Activated T-cell treated with anti-CD3 and anti-CD28 coated beads, Interleukin-2, amount 50 U/mL, for 24 hours (primary cell): ENCODE measurements at places on chromosomes 1 and 21.

DNA sequence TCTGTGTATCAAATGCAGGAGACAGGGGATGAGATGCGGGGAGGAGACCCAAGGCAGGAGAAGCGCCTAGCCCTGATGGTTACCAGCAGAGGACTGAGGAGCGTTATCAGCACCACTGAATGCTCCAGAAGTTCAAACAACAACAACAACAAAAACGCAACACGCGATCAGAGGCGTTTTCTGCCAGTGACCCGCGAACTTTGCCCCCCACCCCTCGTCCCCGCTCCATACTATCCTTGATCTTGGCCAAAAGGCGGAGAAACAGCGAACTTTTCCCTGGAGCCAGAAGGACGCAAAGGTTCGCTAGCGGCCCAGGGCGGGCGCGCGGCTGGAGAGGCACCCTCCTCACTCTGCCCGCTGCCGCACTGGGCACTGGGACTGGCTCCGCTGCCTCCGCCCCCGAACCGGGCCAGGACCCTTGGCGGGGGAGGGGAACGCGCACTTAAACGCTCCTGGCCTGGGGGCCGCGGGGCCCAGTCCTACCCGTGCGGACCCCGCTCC lies 699 bp downstream of the ECHDC2 start:
- no peak for DNase-seq

GRCh38 chr21:32256873-32257620 lies 21.8 kb downstream of the MIS18A start:
- DNase-seq, result no peak

- DNase-seq, result no peak
These were observed 138.6 kb downstream of the SLC44A5 start for GRCh38 chr1:75472089-75472970.

GRCh38 chr1:116185161-116185701 lies 74.0 kb downstream of the MAB21L3 start:
- DNase-seq, result no peak

DNA sequence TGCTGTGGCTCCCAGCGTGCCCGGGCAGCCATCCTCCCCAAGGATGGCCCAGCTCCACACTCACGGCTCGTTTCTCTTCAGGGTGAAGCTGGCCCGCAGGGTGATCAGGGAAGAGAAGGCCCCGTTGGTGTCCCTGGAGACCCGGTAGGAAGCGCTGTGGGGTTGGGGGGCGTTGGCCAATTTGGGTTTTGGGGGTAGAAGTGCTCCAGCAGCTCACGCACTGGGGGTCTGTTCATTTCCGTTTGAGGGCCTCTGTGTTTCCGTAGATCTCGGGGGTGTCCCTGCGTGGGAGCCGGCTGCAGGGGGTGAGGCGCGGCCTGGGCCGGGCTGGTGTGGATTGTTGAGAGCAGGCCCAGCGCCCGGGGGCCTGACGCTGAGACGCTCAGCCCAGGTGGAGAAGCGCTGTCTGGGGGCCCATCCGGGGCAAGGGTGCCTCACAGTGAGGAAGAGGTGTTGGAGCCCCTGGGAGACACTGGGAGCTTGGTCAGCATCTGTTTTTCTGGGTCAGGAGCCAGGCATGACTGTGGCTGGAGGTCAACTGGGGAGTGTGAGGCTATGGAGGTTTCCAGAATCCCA lies 12.6 kb downstream of the COL6A1 start:
- DNase-seq, result peak; percentile 14

DNA sequence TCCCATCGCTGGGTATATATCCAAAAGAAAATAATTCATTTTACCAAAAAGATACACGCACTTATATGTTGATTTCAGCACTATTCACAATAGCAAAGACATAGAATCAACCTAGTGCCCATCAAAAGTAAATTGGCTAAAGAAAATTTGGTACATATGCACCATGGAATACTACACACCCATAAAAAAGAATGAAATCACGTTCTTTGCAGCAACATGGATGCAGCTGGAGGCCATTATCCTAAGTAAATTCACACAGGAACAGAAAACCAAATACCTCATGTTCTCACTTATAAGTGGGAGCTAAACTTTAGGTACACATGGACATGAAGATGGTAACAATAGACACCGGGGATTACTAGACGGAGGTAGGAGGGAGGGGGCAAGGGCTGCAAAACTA lies 50.0 kb upstream of the ZNF644 start:
- no peak for DNase-seq

DNA sequence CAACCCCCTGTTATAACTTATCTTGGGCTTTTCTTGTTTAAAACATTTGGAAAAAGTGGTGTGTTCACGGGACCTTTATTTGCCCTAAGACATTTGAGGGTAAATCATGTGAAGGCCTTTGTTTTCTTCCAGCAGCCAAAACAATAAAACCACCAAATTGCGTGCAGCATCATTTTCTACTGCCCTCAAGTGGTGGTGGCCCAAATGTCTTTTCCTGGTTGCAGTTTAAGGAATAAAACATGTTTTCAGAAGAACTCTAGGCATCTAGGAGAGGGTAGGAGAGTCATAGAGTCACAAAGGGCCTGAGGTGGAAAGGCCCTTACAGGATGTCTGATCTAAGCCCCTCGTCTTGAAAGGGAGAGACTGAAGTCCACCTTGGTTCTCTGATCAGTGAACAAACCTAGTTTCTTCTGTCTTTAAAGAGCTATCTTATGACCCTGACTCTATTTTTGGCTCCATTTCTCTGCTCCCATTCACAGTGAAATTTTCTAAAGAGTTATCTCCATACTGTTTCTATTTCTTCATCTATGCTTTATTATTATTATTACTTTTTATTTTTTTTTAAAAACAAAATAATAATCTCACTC lies 16.0 kb upstream of the EPS15 start:
- no peak for DNase-seq

DNA sequence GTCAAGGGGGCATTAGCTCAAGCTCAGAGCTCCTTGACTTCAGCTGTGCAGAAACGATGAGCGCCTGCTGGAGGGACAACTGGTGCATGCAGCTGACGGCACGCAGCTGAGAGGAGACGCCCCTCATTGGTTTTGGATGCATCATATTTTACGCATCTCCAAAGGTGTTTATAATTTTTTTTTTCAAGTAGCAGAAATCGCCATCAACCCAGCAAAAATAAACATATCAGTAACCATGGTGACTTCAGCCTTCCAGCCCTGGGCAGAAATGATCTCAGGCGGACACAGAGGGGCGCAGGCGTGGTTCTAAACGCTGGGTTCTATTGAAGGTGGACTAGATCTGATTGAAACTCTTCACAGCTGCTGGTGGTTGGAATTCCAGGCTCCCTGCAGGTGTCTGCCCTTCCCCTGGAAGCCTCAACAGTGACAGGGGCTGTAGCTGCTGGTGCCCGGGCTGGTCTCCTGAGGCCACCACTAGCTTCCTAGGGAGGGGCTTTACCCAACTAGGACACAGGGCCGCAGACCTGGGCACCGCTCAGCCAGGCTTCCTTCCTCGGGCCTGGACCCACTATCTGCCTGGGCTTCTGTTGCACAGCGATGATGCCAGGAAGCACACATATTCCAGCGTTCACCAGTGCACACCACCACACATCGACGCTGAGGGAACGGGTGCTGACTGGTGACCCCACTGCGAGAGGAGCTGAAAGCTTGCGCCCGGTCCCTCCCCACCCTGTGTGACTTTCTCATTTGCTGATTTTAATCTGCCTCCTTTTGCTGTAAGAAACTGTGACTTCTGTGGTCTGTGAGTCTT lies 63.7 kb upstream of the ABCG1 start:
- DNase-seq, result no peak

DNA sequence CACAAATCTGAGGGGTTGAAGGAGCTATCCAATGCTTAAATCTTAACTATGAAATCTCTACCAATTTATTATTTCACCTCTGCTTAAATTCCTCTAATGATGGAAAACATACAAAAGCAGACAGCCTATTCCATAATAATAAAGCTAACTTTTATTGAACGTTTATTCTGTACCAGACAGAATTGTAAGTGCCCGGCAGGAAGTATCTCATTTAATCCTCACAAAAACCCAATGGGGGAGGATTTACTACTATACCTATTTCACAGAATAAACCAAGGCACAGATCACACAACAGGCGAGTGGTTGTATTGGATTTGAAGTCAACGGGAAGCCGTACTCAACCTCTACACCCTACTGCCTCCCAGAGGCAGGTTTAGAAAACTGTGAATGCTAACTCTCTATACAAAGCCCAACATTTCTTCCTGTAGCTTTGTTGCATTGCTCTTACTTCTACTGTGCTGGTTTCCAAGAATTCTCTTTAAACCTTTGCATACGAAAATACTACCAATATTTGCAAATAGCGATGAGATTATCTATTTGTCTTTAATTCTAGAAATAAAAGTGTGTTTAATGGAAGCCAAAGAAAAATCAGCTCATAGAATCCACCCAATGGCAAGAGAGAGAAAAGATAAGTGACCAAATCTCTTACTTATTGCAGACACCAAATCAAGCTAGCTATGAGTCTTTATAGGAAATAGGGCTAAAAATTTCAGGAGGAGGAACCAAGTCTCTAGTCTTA lies 33.5 kb upstream of the C1orf53 start:
- DNase-seq, result no peak

DNA sequence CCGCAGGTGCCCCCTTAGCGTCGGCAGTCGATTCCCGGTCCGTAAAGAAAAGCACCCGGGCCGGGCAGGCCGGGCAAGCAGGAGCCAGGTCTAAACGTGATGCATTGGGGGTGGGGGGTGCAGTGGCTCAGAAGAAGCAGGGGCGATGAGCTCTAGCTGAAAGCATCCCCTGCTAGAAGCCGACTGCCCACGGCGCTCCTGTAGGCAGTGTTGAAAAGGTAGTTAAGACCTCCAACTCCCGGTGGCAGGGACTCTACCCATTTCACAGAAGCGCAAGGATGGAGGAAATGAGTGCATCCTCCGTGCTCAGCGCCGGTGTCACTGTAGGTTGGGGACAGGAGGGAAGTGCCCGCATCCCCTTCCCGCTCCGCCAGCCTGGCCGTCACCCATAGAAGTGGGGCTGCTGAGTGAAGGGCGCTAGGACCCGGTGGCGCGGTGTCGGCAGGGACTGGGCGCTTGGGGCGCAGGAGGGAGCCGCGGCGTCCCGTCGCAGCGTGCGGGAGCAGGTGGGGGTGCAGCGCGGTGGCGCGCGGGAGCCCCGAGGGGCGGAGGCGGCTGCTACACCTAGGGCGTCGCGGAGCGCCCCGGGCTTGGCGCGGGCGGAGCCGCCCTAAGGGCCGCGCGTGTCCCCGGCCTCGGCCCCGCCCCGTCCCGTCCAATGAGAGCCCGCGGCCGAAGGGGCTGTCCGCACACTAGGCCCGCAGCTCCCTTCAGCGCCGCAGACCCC lies at the start of gene WNT2B:
Gene WNT2B (plus strand): TSS at position 688 of the 727 bp plus-strand sequence. CDS start 298 bp downstream, outside the sequence.
- peak; percentile 69 for DNase-seq

- DNase-seq, result no peak
These were observed 815.6 kb upstream of the NEGR1 start for GRCh38 chr1:73097917-73098316.

- DNase-seq, result no peak
These were observed 16.7 kb downstream of the PKP1 start for GRCh38 chr1:201299968-201300367.

DNA sequence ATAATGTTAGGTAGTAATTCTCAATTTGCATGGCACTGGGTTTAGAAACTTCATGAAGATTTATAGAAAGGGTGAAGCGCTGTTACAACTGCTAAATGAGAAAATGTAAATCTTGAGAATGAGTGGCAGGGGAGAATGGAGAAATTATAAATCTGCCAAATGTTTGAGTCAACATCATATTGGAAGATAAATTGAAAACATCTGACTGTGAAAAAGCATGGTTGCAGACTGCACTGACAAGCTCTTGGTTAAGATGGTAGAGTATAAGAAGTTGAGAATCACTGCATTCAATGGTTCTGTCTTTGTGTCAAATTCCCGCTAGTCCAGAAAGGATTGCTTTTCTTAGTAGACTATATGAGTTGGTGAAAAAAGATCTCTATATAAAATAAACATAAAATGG lies 113.3 kb upstream of the DUSP10 start:
- DNase-seq, result no peak

DNA sequence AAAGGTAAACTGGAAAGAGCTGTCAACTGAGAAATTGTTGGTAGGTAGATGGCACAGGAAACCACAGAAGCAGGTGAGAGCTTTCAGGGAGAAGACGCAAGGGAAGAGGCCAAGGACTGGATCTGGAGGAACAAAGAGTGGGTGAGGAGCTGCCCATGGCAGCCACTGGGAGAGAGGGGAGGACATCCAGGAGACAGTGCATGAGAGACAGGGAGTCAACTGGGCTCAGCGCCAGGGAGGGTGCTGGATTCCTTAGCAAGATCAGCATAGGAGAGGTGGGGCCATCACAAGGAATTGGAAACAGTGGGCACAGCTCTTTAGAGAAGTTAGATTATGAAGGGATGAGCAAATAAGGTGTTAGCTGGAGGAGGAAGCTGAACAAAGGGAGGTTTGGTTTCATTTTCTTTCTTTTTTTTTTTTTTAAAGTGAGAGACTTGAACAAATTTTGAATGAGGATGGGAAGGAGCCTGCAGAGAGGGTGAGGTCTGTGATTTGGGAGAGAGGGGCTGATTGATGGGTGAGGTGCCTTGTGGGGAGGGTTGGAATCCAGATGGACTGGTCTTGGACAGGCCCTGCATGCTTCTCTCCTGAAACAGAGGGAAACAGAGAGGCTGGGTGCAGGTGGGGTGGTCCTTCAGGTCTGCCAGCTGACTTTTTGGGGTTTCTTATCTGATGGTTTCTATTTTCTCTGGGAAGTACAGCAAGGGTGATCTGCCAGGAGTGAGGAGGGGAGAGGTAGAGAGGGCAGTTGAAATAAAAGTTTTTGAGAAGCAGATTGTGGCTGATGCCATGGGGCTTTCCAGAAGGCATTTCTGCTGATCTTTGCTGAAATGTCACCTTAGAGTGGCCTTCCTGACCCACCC lies 5.4 kb downstream of the CYP4B1 start:
- DNase-seq, result no peak

DNA sequence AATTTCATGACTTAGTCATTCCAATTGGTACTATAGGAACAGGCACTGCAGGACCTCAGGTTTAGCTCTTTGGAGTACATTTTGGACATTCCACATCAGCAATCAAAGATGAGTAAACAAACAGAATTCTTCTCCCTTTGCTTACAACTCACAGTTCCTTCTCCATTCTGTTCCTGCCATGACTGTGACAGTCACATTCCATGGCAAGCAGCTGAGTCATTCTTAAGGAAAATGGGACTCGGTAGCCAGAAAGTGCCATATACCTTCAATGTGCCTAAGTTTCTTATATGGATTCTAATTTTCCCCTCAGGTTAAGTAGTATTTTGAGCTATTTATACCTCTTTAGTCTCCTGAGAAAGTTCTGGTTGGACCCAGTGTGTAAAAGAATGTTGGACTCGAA lies 25.6 kb downstream of the CRCT1 start:
- no peak for DNase-seq
